ENCODE measurements at places on chromosomes 5 and 9.

DNA sequence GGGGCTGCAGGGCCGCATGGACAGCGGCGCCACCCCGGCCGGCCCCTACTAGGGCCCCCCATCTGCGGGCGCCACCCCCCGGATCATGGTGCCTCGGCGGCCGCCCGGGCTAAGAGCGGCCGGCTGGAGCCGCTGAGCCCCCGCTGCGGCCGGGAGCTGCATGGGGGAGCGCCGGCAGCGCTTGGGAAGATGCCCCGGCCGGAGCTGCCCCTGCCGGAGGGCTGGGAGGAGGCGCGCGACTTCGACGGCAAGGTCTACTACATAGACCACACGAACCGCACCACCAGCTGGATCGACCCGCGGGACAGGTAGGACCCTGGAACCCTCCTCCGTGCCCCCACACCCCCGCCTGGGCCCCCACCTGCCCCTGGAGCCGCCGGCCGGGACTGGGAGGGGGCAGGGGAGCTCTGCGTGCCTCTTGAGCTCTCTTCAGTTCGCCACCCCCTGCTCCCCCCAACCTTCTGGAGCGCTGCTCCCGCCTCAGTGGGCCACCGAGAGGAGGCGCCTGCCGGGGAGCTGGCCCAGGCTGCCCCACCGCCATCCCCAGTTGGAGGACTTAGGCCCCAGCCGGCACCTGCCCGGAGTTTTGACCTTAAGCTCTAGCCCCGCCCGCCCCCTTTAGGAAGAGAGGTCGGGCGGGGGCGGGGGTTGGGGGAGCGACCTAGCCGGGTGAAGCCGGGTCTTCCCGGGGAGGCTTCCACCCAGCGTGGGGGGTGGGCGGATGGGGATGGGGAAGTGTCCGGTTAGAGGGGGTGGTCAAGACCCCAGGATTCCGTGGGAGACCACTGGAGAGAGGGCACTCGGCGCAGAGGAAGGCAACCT lies 730 bp downstream of the WWC1 start:
- peak; percentile 37 for DNase-seq

DNA sequence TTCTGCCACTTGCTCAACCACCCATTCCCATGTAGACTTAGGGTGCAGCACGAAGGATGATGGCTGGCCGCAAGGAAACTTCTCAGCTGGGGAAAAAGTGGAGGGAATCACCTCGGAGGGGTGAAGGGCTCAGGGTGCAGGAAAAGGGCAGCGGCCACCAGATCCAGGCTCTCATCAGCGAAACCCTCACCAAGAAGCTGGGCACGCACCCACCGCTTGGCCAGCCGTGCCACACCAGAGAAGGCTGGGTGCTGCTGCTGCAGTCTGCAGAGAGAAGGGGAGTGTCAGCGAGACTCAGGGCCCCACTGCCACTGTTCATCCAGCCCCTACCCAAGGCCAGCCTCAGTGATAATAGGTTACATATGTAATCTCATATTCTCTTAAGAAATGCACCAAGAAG lies 8.6 kb downstream of the NOL6 start:
- DNase-seq, result no peak

DNA sequence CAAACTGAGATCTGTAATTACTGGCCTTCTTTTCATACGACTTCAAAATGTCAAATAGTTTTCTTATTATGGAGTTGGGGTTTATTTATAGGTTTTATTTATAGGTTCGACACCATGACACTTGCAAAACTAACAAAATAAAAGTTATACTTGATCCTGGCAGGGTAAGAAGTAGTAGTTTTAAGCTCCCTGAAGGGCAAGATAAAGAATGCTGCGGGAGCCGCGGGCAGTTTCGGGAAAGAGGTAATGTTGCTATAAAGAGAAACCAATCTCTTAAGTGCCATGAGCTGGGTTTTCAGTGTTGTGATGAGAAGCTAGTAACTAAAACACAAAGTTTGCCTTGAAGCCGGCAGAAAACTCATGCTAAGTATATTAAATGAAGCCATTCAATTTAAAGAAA lies 24.8 kb downstream of the PTPN3 start:
- DNase-seq, result no peak

DNA sequence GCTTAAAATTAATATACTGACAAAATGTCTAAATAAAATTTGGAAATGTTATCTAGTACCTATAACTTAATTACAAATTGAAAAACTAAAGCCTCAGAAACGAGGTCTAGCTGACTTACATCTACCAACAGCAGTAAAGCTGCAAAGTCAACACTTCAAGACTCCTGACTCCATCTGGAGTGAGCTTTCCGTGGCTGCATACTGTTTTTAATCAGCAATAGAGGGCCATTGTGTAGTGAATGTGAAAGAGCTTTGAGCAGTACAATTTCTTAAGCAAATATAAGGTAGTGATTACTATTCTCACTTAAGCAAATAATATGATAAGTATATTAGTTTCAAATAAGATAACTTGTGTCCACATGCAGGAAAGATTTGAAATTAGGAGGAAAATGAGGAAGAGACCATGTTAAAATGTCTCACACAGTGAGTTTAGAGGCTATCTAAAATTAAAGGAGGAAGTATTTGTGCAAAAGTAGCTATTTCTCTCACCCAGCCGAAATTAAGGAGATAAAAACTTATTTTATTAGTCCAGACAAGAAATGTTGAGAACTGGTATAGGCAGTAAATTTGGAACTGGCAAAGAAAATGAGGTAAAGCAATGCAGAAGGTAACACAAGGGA lies 6.4 kb downstream of the SPINK6 start:
- DNase-seq, result no peak

- DNase-seq, result no peak
Observed at GRCh38 chr9:126829035-126829434, 24.2 kb downstream of the ZBTB43 start.

DNA sequence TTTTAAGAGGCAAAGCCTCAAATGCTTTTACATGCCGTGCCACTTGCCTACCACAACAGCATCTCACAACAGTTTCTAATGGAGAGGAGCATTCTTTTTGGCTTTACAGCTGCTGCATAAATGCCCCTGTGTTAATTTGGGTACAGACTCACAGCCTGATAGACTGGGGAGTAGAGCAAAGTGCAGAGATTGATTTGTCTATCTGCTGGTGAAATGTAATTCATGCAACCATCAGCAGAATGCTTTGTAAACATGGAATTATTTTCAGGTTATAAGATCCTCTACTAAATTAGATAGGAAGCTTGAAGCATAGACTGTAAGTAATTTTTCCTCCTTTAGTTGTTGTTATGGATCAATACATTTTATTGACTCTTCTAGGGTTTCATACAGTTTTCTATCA lies 170.3 kb downstream of the CD180 start:
- no peak for DNase-seq

GRCh38 chr9:88011005-88011766 lies 36.9 kb upstream of the CDK20 start:
- DNase-seq, result peak; percentile 10
